ENCODE measurements at places on chromosomes 7 and 10. TPM values are rescaled to one million over a fixed set of nuclear protein-coding genes. Genes with fewer than 3 reads are reported as not detected.

- no peak for DNase-seq
Measured at GRCh38 chr7:24836084-24836483, 78.8 kb upstream of the GSDME start.

DNA sequence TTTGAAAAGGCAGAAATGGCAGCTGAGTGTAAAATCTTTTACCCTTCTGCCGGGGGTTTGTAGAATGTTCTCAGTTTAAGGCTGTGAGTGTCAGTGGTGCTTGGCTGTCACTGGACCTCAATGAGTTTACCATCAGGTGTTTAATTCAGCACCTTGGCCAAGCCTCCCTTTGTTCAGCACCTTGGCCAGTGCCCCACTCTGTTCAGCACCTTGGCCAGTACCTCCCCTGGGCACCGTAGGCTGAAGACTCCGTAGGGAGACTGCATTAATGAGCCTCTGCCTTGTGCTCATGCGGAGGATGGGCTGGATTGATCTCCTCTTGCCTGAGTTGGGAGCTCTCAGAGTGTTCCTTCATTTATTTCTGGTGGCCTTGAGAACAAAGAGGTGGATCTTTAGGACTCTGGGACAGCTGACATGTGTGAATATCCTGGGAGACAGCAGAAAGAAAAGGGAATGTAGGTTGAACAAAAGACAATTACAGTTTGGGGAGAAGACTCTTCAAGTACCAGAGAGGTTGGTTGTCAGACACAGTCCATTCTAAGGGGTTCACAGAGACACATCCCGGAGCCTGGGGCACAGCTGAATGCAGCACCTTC is 1.6 kb downstream of the FAM24A start:
- DNase-seq, result peak; percentile 46

The CACNB2 gene
- not detected for total RNA-seq

The EBF3 gene
- total RNA-seq, result not detected

The CACNA2D1 gene
- 10.4 TPM for total RNA-seq

The C10orf62 gene
- total RNA-seq, result 1.5 TPM

Measured in Calu3 (cell line).